ENCODE measurements at places on chromosomes 2 and 18.
A peak's percentile ranks its signal among the peaks of the same experiment; 100 is the strongest.

GRCh38 chr2:122139739-122140420 lies 384.4 kb downstream of the TSN start:
- DNase-seq: no peak

- no peak for DNase-seq
These were observed 23.3 kb upstream of the ARPC2 start for GRCh38 chr2:218193701-218194100.

DNA sequence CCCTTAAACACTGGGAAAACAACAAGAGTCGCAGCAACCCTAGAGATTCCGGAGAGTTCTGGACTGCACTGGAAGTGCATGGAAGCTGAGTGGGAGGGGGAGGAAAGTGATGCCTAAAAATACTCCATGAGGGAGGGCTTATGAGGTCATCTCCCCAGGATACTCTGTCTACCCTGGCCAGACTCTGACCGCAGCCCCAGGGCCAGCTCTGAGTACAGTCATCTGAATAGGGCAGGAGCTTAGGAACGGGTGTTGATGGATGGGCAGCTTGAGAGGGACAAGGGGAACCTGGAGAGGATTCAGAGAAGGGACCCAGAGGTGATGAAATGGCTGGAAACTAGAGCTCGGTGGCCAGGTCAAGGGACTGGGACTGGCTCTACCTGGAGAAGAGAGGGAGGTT lies 79.3 kb upstream of the IGFBP5 start:
- DNase-seq: peak; percentile 74

- no peak for DNase-seq
These were observed 54.0 kb downstream of the SCG2 start for GRCh38 chr2:223548194-223548593.

- peak; percentile 8 for DNase-seq
These were observed 308.2 kb downstream of the EN1 start for GRCh38 chr2:118539290-118539689.

GRCh38 chr18:36468161-36468560 lies 170.6 kb downstream of the FHOD3 start:
- no peak for DNase-seq

DNA sequence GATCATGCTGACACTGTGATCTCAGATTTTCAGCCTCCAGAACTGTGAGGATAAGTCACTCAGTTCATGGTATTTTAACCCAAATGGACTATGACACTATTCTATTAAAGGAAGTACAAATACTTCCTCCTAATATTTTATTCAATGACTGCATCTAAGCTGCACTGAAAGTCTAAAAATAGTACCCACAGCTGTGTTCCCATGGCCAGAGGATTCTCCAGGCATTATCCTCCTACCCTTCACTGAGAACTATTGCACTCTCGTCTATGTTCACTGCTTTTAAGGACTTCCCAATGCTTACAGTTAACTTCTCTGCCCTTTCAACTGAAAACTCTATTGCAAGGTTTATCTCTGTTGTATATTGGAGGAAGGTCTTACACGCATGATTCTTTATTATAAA lies 15.2 kb downstream of the LRATD1 start:
- DNase-seq: no peak

DNA sequence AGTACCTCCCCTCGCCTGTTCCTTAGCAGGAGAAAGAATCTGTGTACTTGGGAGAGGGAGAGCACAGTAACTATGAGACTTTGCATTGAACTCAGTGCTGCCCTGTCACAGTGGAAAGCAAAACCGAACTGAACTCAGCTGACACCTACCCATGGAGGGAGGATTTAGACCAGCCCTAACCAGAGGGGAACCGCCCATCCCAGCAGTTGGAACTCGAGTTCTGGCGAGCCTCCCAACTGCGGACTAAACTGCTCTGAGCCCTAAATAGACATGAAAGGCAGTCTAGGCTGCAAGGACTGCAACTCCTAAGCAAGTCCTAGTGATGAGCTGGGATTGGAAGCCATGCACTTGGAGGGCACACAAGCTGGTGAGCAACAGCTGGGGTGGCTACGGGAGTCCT lies 110.4 kb downstream of the GRB14 start:
- DNase-seq: no peak
